ENCODE measurements at places on chromosomes 4 and X. TPM values are rescaled to one million over a fixed set of nuclear protein-coding genes. Genes with fewer than 3 reads are reported as not detected.
A peak's percentile ranks its signal among the peaks of the same experiment; 100 is the strongest.

- peak; percentile 60 for DNase-seq
Measured at GRCh38 chr4:4334798-4335520, 44.9 kb downstream of the ZBTB49 start.

DNA sequence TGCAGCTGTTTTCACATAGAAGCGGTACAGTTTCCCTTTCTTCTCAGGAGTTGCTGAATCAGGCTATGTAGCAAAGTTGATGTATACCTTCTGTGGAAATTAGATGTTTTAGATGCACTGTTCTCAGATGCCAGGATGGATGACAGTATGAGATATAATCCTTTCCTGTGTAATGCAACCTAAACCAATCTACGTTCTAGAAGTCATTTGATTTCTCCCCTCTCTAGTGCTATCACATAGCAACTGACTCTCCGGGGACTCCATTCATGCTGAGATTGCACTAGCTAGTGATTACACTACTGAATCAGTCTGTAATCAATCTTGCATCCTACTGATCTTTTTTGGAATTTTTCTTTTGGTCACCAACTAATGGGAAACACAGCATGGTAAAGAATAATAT is 1881.7 kb downstream of the PCDH7 start:
- DNase-seq = no peak

Gene OTUD6A
- polyA plus RNA-seq = not detected

Gene MAGED4B
- polyA plus RNA-seq = 99.6 TPM

Gene FHDC1
- polyA plus RNA-seq = 0.04 TPM

Gene POU4F2
- polyA plus RNA-seq = not detected
